ENCODE measurements at places on chromosomes 1 and 21.

GRCh38 chr1:33390542-33390941, 40.4 kb downstream of the PHC2 start:
- DNase-seq: no peak

- DNase-seq: no peak
These were observed at the start of gene ADAMTS5 for GRCh38 chr21:26967062-26967913. Gene ADAMTS5, minus strand, starts transcription at chr21:26967088. Its CDS starts 697 bp downstream, at chr21:26966391.

- no peak for DNase-seq
These were observed 73.2 kb upstream of the DNAJC6 start for GRCh38 chr1:65235867-65236805.

DNA sequence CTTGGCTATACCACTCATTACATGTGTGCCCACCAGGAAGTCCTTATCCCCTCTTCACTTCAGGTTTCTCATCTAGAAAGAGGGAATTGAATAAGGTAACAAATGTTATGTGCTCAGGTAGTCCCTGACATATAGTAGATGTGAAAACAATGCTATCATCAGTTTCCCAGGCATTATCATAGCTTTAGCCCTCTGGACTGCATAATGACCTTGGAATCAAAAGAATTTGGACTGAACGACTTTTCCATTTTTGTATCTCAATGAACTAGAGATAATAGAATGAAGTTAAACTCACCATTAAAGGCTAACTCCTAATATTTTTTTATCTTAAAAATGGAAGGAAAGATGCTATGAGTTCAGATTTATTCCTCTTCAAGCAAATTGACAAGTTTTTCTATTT, 304.1 kb upstream of the USP24 start:
- no peak for DNase-seq

DNA sequence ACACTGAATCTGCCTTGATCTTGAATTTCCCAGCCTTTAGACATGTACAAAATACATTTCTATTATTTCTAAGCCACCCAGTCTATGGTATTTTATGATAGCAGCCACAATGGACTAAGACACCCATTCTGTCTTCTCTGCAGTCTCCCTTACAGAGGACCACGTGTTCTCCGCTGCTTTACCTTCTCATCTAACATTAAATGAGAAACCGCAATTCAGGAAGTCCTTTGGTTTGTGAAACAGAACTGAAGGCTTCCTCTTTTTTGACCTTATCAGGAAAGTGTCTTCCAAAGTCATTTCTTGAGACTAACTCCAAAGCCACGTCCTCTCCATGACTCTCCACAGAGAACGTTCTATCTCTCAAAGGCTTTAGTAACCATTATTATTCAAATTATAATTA, 560.1 kb downstream of the OMA1 start:
- DNase-seq: no peak

All from vagina (tissue), 2 donors.